ENCODE measurements at places on chromosomes 4 and X. TPM values are rescaled to one million over a fixed set of nuclear protein-coding genes. Genes with fewer than 3 reads are reported as not detected.

TTC29 gene
- not detected for total RNA-seq

SPIN4 gene
- 31.1 TPM for total RNA-seq

LINC00632 gene
- 1.8 TPM for total RNA-seq

CFP gene
- total RNA-seq = 0.08 TPM

RNF150 gene
- 23.4 TPM for total RNA-seq

PDHA2 gene
- total RNA-seq = not detected

PCDH19 gene
- 0.30 TPM for total RNA-seq
